Vagina (tissue), 2 donors: ENCODE measurements at places on chromosomes 3 and 15.

- peak; percentile 87 for DNase-seq
These were observed 360 bp upstream of the MGA start for GRCh38 chr15:41659855-41660234.

GRCh38 chr15:94335616-94336015 lies 104.3 kb downstream of the MCTP2 start:
- no peak for DNase-seq

GRCh38 chr15:85763157-85763556 lies 31.6 kb downstream of the KLHL25 start:
- no peak for DNase-seq

- no peak for DNase-seq
These were observed 47.1 kb upstream of the ADGRG7 start for GRCh38 chr3:100562224-100562857.

DNA sequence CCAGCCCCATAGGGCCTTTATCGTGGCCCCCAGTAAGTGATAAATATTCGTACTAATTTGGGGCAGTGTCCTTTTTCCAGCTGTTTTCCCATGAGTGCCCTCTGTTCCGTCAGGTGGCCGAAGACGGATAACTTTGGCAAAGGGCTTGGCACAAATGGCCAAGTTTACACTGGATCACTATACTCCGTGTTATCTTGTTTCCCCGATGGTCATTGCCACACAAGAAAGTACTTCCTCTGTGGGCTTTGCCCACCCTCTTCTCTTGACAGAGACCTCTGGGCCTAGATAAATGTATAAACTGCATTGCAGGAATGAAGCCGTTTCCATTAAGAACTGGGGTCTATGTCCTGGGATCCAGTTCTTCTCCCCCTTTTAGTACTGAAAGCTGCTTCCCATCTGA lies 39.1 kb downstream of the SMAD3 start:
- no peak for DNase-seq

DNA sequence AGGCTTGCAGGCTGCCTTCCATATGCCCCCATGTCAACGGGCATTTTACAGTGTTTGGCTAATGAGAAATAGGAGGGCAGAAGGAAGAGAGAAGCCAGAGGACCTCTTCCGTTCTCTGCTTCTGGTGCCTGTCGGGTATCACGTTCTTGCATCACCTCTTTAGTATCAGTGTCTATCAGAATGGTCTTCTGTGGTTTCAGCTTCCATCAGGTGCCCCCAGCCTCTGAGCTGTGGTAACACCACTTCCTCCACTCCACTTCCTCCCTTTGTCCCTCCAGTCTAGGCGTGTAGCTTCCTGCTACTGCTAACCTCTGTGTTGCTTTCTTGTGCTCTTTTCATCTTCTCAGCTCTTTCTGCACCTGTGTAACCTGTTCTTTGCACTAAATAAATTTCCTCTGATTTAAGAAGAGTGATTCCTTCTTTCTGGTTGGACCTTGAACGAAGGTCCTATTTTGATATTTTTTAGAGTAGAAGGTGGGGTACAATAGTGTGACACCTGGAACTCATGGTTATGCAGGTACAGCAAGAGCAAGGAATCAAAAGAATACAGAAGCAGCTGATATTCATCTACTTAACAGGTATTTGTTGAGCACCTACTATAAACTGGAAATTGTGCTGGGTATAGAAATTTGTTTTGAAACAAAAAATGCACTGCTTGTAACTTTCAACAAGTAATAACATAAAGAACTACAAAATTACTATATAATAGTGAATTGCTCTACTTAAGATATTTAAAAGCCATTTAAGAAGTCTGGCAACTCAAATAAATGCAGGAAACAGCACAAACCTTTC lies 27.4 kb upstream of the FOXB1 start:
- no peak for DNase-seq

DNA sequence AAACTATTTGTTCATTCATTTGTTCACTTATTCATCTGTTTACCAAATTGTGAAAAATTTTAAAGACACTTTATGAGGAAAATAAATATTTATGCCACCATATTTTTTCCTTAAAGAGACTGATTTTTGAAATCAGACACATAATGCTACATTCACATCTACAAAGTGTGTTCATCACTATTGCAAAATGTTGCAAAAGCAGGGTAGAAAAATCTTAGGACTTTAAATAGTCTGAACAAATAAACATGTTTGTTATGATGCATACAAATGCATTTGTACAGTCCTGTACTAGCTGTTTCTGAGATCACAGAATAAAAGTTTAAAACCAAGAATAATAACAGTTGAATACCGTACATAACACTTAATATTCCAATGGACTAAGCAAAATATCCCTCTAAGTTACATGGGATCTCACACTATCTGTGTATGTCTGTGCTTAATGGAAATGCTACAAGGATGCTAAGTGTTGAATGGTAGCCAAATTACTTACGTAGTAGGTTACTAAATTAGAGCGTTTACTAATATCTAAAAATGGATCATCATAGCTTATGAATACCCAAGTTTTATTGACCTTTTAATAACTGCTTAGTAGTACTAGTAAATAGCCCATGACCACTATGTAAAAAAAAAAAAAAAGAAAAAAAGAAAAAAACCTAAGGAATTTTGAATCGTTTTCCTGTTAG lies 25.1 kb downstream of the ATP11B start:
- DNase-seq: no peak

DNA sequence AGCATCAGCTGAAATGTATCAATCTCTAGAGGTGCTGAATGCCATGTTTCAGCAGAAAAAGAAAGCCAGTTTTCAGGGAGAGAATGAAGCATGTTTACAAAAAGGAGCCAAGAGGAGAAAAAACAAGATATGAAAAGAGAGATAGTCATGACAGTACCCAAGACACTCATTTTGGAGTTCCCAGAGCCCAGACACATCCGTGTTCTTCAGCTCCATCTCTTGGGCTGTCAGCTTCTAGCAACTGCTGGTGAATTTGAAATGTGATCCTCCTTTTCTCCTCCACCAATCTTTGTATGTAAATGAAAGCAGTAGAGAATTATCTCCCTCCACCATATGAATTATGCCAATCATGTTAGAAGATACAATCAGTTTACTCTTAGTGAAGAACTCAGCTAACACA lies 93.0 kb upstream of the SLC25A36 start:
- no peak for DNase-seq

GRCh38 chr15:101037090-101037830 lies 118.1 kb downstream of the LRRK1 start:
- DNase-seq: peak; percentile 67

- no peak for DNase-seq
These were observed 63.6 kb downstream of the MDFIC2 start for GRCh38 chr3:70248856-70249255.

DNA sequence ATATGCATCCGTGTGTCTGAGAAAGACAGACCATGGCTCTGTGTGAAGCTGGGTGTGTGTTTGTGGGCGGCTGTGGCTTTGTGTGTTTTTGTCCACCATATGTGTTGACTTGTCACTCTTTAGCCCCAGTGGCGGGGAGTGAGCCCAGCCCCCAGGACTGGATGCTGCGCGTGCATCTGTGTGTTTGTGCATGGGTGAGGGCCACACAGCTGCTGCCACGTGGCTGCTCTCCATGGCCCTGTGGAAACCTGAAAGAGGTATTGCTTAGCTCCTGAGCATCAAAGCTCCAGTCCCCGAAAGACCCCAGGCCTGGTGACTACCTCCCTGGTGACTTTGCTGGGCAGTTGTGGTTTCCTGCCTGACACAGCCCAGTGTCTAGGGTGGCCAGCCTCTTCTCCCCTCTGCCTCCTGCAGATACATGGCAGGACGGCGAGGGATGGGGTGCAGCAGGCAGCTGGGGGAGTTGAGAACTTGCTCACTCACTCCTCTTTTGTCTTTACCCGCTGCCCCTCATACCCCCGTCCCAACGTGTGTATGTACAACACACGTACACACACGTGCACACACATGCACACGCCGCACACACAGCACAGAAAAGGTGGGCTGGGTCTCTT lies 6.5 kb downstream of the EPHB3 start:
- no peak for DNase-seq

GRCh38 chr3:65449841-65450428 lies 588.8 kb downstream of the MAGI1 start:
- no peak for DNase-seq

GRCh38 chr3:14636496-14637087 lies 15.0 kb upstream of the CCDC174 start:
- DNase-seq: no peak

DNA sequence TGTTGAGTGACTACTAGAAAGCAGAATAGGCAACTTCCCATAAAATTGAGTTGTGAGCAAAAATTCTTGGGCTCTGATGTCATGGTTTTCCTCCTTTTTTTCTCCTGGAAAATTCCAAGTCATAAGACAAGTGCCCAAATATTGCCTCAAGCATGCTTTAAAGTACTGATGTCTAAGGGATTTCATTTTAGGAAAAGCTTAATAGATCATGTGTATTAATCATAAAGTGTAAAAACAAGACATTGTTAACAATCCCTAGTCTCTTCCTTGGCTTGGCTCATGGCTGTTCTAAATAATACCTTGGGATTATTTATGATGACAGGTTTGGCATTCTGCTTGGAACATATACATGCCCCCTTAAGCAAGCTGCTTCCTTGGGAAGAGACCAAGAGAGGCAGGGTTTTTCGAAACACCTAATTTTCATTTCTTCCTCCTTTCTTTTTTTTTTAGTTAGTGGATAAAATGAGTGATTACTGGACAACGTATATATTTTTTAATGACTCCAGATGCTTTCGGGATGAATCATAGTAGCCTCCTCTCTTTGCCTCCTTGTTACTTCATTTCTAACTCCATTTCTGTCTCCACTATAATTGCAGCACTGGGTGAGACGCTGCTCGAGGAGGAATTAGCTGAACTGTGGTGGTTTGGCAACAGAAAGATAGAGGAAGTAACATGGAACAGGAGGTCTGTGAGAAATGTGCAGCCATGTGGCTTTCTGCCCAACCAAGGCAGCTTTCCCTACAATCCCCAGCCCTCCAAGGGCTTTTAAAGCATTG lies 104.9 kb downstream of the TPRG1 start:
- DNase-seq: no peak

DNA sequence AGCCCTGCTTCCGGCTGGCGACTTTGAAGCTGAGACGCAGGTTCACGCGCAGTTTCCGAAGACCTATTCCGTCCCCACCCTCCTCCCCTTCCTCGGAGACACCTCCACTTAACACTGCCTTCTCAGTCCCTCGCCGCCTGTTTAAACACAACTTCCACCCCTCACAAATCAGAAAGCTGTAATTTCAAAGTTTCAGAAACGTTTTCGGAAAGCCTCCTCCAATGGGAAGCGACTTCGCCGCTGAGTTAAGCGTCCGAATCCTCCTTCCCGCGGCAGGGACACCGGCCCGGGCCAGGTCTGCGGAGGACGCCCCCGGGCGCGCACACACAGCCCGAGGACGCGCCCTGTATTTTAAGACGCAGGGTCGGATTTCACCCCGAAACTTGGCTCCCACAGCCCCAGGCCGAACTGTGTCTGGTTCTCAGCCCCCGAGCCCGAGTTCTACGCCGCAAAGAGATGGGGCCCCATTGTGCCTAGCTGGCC lies 559 bp upstream of the LRRN1 start:
- no peak for DNase-seq

DNA sequence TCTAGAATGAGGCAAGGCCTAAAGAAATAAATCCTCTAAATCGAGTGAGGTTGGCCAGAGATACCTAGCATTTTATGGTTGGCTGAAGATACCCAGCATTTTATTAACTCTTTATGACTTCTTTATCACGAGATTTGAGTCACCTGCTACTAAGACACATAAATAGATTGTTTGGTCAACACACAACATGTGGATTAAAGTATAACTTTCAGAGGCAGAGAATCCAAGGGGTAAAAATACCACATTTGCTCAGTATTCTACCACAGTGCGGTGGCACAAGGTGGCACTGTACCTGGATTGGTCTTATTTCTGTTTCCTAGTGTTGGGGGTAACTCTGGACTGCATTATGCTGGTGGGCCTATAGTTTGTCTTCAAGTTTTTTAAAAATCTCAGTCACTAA lies 27.0 kb upstream of the VILL start:
- DNase-seq: no peak

DNA sequence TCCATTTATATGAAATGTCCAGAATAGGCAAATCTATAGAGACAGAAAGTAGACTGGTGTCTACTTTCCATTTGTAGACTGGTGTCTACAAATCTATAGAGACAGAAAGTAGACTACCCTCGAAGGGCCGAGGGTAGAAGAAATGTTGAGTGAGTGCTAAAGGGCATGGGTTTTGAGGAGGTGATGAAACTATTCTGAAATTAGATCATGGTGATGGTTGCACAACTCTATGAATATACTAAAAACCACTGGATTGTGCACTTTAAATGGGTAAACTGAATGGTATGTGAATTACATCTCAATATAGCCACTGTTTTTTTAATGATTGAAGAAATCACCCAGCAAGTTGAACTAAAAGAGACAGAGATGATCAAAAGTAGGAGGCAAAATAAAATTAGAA lies 27.9 kb downstream of the TP53BP1 start:
- no peak for DNase-seq

DNA sequence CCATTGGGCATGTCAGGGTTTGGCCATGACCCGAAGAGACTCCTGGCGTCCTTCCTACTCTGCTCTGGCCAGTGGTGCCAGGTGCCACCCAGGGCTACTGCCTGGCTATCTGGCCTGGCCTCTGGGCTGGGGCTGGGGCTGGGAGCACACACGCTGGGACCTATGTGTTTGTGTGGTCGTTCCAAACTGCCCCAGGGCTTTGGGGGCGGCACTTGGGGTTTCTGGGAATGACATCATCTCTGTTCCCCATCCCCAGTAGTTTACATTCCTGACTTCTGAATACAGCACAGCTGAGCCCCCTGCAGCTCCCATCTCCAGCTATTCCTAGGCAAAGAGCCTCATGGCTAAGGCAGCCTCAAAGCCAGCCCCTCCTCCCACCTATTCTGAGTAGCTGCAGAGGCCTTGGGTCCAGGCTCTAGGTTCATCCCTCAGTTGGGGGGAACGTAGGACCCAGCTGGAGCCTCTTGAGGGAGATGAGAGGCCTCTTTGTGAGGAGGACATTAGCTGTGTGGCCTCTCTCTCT lies 24.3 kb downstream of the PLEKHO2 start:
- no peak for DNase-seq

- no peak for DNase-seq
These were observed 99.6 kb upstream of the FRMD4B start for GRCh38 chr3:69485489-69485888.

DNA sequence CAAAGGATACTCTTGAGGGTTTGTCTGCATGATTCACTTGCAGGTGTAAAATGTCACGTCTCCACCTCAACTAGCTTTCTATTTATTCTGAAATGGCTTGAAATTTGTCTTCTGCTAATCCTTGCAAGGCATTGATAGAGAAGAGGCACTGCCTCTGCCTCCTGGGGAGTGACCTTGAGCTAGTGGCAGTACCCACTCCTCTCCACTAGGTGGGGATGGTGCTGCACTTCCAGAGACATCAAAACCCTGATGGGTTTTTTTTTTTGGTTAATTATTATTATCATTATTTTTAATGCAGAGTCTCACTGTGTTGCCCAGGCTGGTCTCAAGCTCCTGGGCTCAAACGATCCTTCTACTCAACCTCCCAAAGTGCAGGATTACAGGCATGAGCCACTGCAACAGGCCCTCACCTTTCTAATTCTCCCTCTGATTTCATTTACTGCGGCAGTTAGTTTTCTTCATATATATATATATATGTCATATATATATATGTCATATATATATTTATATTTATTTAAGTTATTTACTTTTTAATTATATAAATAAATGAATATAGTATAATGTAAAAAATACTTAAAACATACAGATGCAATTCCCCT lies 117.6 kb upstream of the EIF1B start:
- no peak for DNase-seq
